ENCODE measurements at places on chromosomes 1 and 21.

- no peak for DNase-seq
These were observed 127.3 kb upstream of the APP start for GRCh38 chr21:26297851-26298250.

- no peak for DNase-seq
These were observed 526.7 kb upstream of the ADAMTS5 start for GRCh38 chr21:27493542-27493941.

DNA sequence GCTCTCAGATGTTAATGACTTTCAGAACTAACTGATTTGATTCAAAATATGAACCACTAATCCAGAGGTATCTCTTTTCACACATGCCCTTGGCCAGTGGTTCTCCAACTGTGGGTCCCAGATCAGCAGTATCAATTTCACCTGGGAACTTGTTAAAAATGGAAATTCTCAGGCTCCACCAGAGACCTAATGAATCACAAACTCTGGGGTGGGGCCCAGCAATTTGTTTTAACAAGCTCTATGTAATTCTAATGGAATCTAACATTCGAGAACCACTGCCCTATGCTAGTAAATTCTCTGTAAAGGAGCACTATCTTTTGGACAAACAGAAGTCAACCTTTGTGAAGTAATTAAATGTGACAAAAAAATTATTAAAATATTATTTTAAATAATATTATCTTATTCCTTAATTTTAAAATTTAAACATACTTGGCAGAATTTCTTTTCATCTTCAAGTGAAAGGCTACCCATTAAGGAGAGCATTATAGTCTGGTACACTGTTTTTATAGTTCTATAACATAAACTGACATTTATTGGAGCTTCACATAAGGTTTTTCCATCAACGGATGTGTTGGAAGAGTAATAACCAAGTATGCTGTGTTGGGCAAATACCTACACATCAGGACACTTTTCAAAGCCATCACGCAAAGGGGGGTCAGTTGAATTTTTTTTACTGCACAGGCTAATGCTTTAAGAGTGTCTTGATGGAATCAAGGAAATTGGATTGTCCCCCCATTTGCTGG, 130.4 kb downstream of the LHX4 start:
- DNase-seq, result no peak

- no peak for DNase-seq
These were observed 54.3 kb upstream of the TRAPPC10 start for GRCh38 chr21:43957611-43958362.

GRCh38 chr1:187942986-187943385, 1114.2 kb downstream of the PLA2G4A start:
- no peak for DNase-seq

DNA sequence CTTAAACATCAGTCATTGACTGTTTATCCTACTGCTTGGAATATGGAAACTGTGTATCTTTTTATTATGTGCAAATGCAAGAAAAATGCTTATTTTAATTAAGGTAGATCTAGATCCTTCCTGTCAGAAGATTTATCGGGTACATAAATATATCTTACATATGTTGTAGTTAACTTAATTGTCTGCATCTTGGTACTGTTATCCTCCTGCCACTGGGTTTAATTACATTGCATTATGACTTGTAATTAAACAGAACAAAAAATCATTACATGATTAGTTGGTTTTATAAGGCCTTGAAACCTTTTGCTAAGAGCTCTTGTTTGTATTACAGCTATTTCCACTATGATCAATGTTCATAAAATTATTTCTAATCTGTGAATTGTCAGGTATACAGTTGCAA, 211.2 kb downstream of the PTGER3 start:
- no peak for DNase-seq

DNA sequence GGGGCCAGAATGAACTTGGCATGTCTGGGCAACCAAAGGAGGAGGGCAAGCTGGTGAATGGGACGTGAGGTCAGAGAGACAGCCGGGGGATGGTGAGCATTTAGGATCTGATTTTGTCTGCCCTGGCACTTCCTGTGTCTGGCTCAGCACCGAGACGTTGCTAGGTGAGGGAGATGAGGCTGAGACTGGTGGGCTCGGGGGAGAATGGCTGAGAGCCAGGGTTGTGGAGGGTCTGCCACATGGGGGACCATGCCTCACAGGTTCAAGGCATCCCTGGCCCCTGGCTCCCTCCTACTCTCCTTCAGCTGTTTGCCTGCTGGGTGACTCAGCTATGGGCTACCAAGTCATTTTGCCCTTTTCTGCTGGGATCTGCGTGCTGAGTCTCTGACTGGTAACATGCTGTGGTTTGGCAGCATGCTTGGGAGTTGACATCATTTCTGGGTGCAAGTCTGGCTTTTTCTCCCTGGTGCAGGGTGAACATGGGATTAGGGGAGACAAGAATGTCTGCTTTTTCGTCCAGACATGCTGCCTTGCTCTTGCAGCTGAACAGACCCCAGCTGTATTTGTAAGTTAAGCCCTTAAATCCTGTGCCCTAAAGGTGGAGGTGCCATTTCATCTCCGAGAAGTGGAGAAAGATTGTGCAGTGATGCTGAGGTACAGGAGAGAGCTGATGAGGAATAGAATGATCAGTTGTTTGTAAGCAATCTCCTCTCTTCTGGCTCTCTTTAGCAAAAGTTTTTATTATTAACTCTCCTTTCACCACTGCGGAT, 17.6 kb downstream of the GALNT2 start:
- DNase-seq, result no peak

DNA sequence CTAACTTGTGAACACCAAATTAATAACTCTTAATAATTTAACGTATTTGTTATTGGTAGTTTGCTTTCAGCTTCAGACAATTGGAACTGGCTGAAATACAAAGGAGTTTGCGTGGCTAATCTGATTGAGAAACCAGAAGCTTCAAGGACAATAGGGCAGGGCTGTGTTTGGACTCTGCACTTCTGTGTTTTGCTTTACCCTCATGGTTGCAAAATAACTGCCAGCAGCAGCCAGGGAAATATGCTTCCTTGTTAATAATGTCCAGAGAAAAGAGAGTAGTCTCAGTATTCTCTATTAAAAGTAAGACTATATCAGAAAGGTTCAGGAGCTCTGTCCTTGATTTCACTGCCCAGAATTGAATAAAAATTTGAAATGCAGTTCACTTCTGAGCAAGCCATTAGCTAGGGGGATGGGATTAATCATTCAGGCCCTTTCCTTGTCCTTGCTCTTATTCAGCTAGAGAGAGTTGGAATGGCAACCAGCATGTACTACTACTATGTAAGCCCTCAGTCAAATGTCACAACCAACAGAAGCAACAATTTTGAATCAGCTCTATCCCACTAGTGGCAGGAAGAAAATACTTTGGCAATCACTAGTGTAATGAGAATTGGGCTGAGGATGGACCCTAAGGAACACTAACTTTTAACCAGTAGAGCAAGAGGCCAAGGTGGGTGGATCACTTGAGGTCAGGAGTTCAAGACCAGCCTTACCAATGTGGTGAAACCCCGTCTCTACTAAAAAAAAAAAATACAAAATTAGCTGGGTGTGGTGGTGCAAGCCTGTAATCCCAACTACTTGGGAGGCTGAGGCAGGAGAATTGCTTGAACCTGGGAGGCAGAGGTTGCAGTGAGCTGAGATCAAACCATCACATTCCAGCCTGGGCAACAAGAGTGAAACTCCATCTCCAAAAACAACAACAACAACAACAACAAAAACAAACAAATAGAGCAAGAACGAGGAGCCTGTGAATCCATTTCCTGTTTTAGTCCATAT, 76.8 kb downstream of the POU2F1 start:
- no peak for DNase-seq

- DNase-seq, result no peak
These were observed 97.3 kb downstream of the USH2A start for GRCh38 chr1:216325946-216326345.

DNA sequence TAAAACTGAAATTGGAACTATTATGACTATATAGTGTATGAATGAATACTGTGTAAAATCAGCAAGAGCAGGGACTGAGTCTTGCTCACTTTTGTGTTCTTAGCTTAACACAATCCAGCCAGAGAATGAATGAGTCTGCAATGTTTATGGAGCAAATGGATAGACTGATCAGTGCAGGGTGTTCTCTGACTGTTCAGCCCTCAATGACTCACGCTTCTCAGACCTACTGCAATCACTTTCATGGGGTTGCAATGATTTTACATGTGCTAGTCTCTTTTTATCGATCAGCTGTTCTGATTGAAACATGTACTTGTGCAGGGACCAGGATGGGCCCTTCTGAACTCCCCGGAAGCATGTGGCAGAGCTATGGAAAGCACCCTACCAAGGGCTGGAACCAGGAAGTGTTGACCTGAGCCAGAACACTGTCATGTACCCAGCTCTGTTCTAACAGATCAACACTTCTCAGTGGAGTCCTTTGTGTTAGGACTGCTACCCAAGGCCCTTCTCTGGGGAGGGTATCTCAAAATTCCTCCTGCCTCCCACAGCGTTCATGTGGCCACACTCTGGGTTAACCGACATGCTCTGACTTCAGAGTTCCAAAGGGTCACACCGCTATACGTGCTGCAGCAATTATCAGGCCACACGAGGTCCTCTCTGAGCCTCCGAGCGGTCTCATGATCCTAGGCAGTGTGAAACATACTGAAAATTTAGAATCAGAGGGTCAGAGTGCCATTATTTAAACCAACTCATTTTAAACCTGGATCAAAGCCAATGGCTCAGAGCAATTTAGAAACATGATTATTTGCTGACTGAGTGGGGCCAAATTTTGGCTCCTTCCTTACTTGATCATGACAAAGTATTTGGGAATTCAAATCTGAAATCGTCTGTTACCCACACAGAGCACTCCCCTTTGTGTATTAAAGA, 35.2 kb downstream of the GRIK1 start:
- no peak for DNase-seq

DNA sequence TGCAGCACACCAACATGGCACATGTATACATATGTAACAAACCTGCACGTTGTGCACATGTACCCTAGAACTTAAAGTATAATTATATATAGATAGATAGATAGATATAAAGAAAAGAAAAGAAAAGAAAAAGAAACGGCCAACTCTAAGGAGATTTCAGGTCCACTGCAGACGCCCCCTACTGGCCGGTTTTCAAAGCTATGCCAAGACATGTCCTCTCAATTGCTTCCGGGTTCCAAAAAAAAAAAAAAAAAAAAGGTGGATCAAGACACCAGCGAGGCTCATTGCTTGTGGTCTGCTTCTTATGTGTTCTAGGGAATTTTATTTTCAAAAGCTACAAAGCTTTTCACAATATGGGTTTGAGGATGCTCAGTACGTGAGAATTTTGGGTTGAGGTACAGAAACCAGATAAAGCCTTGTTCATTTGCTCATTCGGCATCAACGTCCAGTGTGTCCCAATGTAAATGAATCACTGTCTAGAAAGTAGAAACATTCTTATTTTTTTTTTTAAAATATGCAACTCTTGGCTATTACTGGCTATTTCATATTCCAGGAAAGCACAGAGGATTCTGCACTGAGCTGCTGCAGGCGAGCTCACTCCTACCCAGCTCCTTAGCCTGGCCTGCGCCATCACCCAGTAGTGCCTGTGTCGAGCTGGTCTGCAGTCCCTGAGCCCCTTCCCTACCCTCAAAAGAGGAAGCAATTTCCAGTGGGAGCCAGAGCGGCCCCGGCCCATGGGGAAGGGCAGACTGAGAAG, 643.0 kb downstream of the KIF26B start:
- DNase-seq, result no peak

DNA sequence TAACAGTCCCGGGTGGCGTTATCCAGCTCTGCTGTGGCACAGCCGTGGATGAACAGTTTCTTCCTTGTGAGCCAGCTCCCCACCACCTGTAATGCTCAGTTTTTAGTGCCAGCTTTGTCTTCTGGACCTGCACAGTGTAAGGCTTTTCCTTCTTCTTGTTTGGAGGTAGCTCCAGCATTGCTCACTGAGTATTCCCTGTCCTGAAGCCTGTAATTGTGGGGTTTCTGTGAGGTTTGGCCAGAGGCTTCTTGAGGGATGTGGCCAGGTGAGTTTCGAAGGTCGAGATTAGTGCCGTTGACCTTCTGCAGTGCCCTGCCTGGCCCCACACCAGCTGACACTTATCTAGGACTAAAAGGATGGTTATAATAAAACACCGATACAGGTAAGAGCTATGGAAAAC, 75.0 kb downstream of the PBX1 start:
- no peak for DNase-seq

DNA sequence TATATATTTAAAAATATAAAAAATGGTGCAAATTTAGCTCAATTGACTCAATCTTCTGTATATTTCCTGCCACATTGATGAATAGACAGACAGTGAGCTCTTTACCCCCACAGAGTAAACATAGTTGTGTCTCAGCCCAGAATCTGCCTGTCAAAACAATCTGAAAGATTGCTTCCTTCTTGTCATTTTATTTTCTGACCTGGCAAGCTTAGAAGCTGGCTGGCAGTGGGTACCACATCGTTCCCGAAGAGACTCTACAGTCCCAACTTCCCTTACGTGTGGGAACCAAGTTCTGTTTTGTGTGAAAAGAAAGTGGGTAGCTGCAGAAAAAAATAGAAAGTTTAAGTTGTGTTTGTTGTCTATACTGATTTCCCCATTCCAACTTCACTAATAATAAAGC, 629.3 kb upstream of the NEGR1 start:
- DNase-seq, result no peak

- peak; percentile 41 for DNase-seq
These were observed 65.3 kb downstream of the ZNF697 start for GRCh38 chr1:119582801-119583200.

DNA sequence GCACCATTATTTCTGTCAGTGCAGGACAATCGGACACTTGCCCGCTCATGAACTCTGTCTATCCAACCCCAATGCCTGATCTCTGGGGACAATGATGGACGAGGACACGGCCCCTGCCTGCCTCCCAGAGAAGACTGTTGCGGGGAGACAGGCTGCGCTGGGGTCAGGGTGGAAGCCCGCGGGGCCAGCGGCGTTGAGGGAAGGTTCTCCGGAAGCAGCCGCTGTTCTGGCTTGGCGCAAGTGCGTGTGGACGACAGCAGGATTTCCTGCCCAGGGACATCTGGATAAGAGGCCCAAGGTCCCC, 18.8 kb downstream of the RHBG start:
- DNase-seq, result peak; percentile 68

DNA sequence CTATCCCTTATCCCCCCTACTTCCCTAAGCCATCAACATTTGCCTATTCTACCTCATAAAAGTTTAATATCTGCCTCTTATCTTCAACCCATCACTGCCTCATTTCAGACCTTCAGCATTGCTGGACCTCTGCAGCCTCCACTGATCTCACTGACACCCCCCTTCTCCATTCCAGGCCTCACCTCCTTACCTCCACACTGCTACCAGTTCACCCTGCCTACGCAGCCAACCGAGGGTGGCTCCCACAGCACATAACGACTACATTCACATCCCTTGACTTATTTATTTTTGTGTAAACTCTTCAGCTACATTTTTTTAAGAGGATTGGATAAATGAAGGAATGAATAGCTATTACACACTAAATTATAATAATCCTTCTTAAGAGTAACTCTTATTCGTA, 14.2 kb downstream of the CLCC1 start:
- no peak for DNase-seq

GRCh38 chr1:68128157-68128556, 77.7 kb upstream of the DIRAS3 start:
- DNase-seq, result no peak

DNA sequence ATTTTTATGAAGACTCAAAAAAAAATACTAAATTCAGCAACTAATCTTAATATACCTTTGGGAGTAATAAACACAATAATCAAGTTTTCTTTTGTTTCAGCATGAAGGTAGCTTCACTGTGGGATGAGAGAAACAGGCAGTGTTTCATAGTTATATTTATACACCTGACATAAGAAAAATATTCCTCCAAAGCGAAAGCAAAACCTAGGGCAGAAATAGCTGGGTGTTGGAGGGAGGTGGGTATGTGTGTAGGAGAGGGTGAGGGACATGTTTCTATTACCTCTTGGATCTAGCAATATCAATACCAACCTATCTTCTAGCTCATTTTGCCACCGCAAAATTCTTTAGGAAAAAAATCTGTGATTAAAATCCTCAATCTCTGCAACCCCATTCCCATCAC, 24.9 kb upstream of the MAN1A2 start:
- DNase-seq, result no peak
